Right lobe of liver (tissue), 6 donors: ENCODE measurements at places on chromosomes 1 and 21. TPM values are rescaled to one million over a fixed set of nuclear protein-coding genes. Genes with fewer than 3 reads are reported as not detected.

- no peak for DNase-seq
Observed at GRCh38 chr1:201585093-201585483, 46.2 kb downstream of the NAV1 start.

DNA sequence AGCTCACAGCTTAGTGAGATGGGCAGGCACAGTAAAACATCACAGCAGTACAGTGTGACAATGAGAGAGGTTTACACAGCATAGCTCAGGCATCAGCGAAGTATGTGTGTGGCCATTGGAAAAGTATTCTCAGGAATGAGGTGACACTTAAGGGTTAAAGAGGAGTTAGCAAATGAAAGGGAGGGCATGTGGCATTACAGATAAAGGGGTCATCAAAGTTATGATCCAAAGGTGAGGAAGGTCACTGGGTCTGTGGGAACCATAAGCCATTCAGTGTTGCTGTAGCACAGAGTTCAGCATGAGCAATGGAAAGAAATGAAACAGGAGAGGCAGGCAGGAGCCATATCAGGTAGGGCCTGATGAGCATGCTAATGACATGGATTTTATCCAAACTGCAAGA, 4.5 kb upstream of the C8B start:
- no peak for DNase-seq

GRCh38 chr1:182191381-182192115, 130.0 kb upstream of the ZNF648 start:
- no peak for DNase-seq

The REG4 gene
- not detected for total RNA-seq

The ZSWIM5 gene
- 0.18 TPM for total RNA-seq
